ENCODE measurements at places on chromosomes 4 and X.

- DNase-seq: peak; percentile 79
Observed at GRCh38 chrX:38561126-38561868, at the start of gene TSPAN7. Gene TSPAN7 (plus strand): TSS chrX:38561542. CDS start chrX:38561547, 5 bp downstream.

- no peak for DNase-seq
Observed at GRCh38 chrX:104486691-104487090, 79.3 kb upstream of the IL1RAPL2 start.

- DNase-seq: peak; percentile 56
Observed at GRCh38 chr4:147550626-147551246, 66.5 kb upstream of the TMEM184C start.

GRCh38 chr4:139876337-139876941, 210.8 kb downstream of the MGST2 start:
- peak; percentile 52 for DNase-seq

DNA sequence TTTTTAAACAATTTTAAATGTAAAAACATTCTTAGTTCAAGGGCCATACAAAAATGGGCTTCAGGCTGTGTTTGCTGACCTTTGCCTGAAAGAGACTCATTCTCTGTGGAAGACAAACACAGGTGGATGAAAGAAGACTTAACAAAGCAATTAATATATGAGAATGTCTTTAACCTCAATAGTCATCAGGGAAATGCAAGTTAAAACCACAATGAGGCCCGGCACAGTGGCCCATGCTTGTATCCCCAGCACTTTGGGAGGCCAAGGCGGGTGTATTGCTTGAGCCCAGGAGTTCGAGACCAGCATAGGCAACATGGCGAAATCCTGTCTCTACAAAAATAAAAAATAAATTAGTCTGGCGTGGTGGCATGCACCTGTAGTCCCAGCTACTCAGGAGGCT, 7.1 kb upstream of the SMARCA1 start:
- no peak for DNase-seq

DNA sequence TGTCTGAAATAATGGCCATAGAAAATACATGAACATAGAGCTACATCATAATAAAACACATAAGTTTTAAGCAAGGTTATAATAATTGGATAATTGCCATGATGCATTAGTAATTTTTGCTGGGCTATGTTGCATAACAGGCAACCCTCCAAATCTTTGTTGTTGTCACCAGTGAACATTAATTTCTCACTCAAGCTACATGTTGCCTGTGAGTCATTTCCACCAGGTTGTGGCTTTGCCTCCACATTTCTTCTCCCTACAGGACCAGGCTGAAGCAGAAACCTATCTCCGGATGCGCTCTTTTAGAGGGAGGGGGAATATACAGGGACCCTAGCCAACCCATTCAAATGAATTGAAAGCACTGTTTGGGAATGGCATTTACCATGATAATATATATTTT, 347.7 kb downstream of the GABRG1 start:
- no peak for DNase-seq

- no peak for DNase-seq
Observed at GRCh38 chr4:99886146-99886545, 8.1 kb downstream of the LAMTOR3 start.

GRCh38 chr4:1556541-1557220, 127.4 kb downstream of the FAM53A start:
- no peak for DNase-seq

DNA sequence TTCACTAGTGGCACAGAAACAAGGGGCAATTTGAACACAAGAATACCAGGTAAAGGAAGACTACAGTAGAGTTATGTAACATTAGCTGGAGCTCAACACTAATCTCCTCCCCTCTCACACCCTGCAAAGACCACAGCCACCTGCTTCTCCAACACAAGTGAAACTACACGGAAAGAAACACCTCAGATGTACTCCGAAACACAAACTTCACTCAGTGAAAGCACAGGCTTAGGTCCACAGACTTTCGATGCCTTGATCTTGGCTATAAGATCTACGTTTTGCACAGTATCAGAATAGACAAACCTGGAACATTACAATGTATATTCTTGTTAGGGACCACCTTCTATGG, 7.6 kb downstream of the ACSL1 start:
- DNase-seq: no peak

DNA sequence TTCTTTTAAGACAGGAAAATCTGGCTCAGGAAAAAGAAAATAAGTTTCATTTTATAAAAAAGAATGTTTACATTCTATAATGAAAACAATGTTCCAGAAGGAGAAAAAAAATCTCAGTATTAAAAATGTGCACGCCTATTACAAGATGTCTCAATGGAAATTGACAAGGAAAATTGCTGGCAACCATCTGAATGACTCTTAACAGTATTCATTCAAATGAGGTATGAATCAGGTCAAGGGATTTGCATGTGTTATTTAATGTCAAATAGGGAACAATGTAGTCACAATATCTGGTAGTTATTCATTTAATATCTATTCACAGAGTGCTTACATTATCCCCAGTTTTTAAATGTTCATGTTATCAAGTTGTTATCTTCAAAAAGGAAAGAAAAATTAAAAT, 208.4 kb upstream of the TRAM1L1 start:
- DNase-seq: no peak

DNA sequence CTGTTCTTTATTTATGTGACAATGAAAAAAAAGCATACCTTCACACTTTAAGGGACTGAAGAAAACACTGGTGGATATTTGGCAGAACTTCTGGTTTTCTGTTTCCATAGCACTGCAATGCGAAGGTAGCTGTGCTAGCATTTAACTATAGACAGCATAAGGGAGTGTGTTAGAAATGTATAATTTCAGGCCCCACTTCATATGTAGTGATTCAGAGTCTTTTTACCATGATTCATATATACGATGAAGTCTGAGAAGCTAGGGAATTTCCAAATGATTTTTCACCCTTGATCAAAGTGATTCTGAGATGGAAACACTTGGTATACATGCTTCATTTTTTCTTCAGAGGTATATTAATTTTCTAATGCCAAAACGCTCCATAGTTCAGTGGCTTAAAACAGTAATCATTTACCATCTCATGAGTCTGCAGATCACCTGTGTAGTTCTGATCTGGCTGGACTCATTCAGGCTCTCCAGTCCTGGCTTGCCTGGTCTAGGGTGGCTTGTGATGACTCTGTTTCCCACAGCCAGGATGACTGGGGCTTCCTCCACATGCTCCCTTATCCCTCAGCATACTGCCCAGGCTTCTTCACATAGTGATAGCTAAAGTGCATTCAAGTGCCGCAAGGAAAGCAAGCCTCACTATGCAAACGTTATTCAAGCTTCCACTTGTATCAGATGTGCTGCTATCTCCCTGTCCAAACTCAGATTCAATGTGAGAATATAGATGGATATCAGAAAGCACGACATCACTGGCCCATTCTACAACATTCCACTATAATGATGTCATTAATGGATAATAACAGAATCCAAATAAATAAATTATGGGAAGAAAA, 790.1 kb downstream of the TECRL start:
- DNase-seq: no peak

DNA sequence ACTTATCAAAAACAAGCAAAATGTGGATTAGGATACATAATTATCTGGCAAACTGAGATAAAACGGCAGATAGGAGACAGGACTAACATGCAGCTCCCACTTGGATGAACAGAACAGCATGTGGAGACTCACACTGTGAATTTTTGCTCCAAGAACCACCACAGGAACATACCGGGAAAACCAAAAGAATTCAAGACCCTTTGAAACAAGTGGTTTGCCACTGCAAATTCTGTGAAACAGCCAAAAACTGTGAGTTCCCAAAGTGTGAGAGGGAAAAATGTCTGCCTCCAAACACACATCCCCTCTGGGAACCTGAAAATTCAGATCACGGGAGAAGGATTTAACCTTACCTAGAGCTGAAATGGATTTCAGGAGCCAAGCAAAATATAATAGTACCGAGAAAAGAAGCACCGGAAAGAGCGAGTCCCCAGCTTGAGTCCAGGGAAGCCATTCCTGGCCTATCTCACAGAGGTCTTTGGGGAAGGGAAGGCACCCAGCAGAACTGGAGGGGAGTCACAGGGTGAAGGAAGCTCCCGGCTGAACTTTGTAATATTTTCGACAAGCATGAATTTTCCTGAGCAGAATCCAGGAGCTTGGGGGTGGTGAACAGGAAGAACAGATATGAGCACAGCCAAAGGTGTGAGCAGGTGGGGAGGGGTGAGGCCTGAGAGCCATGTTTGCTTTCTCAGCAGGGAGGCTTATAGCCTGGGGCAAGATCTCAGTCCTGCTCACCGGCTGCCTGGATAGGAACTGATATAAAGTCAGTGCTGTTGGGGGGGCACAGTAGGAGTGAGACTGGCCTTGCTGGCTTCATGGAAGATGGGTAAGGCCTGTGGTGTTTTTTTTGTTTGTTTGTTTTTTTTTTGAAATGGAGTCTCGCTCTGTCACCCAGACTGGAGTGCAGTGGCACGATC, 23.9 kb downstream of the MANBA start:
- no peak for DNase-seq

- no peak for DNase-seq
Observed at GRCh38 chr4:74284053-74284452, 24.2 kb upstream of the EPGN start.
